ENCODE measurements at places on chromosomes 4 and X.

DNA sequence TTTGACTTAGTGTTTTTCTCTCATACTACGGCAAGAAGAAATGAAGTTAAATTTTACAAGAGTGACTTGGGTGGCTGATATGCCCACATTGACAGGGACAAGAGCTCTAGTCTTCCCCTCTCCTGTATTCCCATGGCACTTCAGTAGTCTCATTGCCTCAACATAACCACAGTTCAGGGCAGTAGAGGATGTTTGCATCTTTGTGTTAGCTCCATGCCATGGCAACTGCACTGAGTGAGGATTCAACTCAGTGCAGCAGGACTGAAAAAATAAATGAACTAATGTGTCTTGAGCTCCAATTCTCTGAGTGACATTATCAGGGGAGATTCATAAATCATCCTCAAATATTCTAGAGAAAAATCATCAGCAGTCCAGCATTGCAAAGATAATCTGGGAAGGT, 78.8 kb downstream of the TET2 start:
- DNase-seq: no peak

DNA sequence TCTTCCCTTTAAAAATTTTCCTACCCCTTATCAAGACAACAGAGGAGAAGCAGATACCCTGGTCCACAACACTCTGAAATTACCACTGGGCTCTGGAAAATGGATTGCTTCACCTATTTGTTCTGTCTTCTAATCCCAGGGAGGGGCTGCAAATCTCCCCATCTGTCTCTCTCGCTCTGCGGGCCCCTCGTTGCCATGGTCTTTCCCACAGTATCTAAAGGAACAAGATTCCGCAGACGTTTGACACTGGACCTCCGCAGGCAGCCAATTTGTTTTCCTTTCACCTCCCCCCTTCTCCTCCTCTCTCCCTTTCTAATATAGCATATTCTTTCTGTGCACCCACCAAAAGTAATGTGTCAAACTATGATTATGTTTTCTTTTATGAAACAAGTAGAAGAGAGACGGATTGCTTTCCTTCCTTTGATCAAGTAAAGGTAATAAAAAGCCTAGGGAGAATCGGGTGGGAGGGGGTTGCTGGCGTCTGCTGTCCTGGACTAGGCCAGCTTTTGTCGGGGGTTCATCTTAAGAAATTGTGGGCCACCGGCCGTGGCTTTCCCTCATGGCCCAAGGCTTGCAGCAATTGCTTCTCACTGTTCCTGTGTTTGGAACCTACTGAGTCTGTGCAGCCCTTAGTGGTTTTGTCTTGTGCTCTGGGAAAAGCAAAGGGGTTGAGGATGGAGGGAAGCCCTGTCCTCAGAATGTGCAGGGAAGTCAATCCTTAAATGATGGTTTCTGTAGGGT, 81.0 kb downstream of the MGST2 start:
- no peak for DNase-seq

GRCh38 chr4:107857741-107858140, 33.0 kb downstream of the SGMS2 start:
- no peak for DNase-seq

DNA sequence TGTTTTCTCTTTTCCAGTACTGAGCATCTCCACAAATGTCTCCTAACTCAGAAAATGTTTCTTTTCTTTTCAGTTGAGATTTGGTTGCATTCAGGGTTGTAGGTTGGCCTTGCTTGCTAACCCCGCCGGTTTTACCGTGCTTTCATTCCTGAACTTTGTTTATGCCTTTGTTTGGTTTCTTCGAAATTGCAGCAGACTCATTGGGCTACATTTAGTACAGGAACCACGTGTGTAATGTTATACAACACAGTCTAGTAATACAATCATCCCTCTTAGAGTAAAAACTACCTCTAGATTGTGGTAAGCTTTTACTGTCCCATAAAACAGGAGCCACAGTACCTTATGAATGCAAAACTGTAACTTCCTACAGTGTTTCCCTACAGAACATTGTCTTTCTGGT, 57.9 kb downstream of the CCKAR start:
- no peak for DNase-seq

- no peak for DNase-seq
Measured at GRCh38 chrX:150051096-150051495, 112.8 kb upstream of the EOLA2 start.

GRCh38 chr4:88952081-88952480, 104.9 kb downstream of the FAM13A start:
- no peak for DNase-seq

- no peak for DNase-seq
Measured at GRCh38 chr4:48149827-48150370, 15.8 kb upstream of the TXK start.

DNA sequence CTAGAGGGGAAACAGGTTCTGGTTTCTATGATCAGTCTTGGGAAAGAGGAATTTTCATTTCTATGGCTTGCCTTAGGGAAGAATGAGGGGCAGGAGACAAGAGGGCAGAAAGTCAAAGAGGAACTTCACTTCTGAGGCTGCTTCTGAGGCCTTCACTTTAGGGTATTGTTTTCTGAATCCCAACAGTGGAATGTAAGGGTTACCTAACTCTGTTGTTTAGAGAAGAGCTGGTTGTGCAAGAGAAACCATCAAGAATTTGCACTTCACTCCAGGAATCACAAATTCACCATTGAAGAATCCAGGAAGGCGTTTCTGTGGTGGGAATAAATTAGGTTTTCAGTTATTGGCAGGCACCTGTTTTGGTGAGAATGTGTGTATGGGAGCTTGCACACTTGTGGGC, 126.7 kb upstream of the AMOT start:
- peak; percentile 0 for DNase-seq

DNA sequence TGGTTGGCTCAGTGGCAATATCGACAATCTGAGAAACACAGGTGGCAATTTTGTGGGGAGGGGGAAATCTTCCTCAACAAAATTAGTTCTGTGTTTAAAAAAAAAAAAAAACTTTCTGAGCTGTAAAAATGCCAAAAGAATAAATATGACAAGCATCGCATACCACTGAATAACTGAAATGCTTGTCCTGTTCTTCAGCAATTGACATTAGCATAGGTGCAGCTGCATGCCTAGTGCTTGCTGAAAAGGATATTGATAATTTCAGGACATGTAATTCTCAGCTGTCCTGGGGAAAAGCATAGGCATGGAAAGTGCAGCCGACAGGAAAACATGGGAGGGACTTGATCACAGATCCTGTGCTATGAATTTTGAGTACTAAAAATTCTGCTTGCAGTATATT, 147.2 kb downstream of the SOWAHB start:
- no peak for DNase-seq

DNA sequence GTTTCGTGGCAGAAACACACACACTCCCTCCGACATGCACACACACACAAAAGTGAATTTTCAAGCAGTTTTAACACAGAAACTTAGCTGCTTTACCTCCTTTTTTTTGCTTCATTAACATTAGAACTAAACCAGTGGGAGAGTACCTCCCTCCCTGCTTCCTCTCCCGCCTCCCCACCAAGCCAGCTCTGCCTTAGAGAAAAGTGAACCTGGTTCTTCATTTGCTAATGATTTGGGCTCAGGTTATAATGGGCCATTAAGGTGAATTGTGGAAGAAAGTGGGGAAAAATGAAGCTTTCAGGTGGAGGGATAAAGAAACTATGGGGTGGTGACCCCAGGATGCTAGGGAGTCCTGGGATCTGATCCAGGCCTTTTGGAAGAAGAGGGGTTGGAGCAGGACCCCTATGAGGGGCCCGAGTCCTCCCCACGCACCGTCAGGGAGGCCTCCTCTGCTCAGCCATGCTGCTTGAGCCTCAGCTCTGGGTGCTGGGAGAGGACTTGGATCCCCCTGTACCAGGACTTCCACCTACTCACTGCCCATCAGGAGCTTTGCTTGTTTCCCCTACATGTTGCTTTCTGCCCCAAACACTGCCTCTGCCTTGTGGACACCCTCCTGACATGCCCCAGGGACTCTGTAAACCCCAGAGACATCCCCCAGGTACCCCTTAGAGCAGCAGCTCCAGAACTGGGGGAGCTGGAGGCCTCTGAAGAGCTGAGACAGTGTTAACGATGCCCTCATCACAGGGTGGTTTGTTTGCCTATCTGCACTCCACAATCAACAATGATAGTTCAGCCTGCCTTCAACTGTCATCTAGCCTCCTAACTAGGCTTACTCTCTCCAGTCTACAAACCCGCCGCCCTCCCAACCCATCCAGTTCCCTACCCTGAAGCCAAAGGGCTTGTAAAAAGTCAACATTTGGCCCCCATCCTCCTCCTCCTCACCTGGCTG, 6.5 kb upstream of the JADE1 start:
- no peak for DNase-seq

GRCh38 chr4:186854256-186854655, 130.6 kb upstream of the FAT1 start:
- no peak for DNase-seq

DNA sequence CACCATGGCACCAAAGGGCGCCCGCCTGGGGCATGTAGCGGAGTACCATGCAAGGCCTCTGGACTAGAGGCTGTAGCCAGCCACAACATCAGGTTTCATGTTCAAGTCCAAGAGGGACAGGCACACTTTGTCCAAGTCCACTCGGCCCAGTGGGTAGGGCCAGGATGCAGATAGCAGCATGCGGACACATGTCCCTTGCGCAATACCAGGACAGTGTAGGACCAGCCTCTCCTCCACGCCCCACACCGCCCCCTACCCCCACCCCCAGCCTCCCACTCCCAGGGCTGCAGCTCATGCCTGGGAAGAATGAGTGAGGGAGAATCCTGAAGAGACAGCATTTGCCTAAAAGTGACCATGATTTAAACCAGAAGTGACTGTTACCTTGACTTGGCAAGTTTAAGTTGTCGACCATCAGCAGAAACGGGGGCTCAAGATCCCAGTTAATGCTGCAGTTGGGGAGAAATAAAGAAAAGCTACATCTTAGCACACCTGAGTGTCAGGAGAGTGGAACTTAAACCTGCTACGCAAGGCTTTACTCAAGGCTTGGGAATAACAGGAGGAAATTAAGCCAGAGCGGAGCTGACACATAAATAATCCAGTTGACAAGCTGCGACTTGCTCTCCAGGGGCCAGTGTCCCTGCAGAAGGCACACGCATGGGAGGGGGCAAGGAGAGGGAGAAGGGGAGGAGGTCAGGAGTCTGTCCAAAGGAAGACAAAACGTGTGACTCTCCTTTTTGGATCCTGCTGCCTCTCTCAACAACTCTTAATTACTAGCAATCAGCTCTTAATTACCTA, 221.7 kb downstream of the BCOR start:
- DNase-seq: no peak

DNA sequence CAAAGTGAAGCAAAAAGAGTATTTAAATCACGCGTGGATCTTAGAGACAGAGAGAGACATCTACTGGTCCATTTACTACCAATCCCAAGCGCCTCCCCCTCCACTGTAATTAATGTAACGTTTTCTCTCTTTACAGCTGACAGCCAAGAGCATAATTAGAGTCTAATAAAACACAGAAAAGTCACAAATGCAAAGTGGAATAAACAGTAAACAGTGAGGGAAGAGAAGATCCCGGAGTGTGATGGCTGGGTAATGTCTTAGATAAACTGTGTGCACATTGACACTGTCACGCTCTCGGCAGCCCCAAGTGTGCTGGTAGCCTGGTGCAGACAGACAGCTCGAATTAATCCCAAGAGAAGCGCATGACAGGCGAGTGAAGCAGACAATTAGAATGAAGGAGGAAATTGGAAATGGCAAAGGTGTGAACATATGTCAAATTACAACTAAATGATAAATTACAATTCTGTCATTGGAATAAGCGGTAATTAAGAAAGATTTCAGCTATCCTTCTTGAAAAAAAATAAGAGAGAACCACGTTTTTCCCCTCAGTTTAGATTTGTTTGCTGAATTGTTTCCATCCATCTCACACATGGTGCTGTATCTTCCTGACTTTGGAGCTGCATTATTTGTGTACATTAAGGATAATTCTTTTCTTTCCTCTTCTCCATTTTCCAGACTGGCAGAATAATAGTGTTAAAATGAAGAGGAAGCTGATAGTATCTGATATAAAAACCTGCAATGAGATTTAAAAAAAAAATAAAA, 100.1 kb downstream of the CXXC4 start:
- no peak for DNase-seq

DNA sequence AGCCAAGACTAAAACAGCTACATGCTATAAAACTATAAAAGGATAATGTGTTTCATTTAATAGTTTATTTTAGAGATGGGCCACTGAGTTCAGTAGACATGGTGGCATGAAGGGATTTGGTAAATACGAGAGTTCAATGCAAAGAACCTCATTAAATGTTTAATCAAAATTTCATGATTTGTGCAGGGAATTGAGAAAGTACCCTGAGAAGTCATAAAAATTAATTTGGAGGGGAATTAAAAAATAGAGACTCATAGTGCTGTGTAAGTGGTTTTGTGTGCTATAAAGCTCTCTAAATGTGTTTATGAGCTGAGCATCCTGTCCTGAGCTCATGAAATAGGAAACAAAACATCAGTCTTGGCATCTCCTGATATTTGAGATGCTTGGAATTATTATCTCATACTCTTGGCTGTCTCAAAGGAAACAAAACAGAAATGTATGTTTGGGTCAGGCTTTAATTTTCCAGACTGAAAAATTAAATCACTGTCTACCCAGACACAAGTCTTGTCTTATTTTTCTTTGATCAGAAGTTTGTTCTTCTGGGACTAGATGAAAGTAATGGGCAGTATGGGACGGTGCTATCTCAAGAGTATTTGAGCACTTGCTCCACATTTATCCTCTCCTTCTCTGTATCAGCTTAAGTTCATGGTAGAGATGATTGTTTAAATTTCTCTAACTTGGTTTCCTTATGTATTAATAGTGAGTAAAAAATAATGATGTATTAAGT, 38.0 kb upstream of the EMCN start:
- DNase-seq: peak; percentile 28

- no peak for DNase-seq
Measured at GRCh38 chrX:56499372-56499771, 64.1 kb upstream of the UBQLN2 start.

- DNase-seq: peak; percentile 60
Measured at GRCh38 chrX:63686878-63687714, 97.9 kb downstream of the ARHGEF9 start.

DNA sequence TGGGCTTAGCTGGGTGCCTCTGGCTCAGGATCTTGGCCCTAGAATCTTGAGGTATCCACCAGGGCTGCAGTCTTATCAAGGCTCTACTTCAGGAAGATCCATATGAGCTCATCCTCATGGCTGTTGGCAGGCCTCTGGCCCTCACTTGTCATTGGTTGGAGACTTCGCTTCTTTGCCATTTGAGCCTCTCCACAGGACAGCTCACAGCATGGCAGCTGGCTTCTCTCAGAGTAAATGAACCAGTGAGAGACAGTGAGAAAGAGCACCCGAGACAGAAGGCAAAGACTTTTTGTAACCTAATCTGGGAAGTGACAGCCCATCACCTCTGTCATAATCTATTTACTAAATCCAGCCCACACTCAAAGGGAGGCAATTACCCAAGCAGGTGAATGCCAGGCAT, 236.8 kb downstream of the GPAT3 start:
- no peak for DNase-seq

GRCh38 chrX:75746891-75747639, 38.0 kb downstream of the MAGEE2 start:
- DNase-seq: peak; percentile 11

- peak; percentile 79 for DNase-seq
Measured at GRCh38 chr4:80206521-80207171, 9.3 kb downstream of the PRDM8 start.

- no peak for DNase-seq
Measured at GRCh38 chr4:24645765-24646550, 61.6 kb upstream of the DHX15 start.

- DNase-seq: no peak
Measured at GRCh38 chr4:153111426-153112040, 92.7 kb upstream of the TRIM2 start.
